ENCODE measurements at places on chromosomes 13 and 19.

- DNase-seq = no peak
Observed at GRCh38 chr19:16373989-16374388, 49.4 kb downstream of the KLF2 start.

DNA sequence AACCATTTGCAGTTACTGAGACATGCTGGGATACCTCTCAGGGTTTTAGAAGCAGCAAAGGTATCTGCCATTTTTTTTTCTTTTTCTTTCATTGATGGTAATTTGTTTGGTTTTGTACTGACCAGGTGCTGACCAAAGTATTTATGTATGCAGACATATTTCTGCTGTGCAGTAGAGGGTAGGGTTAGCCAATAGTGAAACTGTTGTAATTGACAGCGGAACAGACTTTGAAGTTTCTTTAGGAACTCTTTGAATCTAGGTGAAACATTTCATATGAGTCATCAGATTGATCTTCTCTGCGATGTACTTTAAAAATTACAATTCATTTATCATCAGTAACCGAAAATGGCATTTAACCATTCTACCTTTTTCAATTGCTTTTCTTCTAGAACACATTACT is 63.0 kb downstream of the ITGBL1 start:
- no peak for DNase-seq

DNA sequence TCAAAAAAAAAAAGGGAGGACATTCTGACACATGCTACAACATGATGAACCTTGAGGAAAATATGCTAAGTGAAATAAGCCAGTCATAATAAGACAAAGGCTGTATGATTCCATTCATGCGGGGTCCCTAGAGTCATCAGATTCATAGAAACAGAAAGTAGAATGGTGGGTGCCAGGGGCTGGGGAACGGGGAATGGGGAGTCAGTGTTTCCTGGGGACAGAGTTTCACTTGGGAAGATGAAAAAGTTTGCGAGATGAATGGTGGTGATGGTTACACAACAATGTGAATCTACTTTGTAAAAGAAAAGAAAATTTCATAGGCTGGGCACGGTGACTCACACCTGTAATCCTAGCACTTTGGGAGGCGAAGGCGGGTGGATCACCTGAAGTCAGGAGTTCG is 6.1 kb upstream of the CLEC4G start:
- no peak for DNase-seq

DNA sequence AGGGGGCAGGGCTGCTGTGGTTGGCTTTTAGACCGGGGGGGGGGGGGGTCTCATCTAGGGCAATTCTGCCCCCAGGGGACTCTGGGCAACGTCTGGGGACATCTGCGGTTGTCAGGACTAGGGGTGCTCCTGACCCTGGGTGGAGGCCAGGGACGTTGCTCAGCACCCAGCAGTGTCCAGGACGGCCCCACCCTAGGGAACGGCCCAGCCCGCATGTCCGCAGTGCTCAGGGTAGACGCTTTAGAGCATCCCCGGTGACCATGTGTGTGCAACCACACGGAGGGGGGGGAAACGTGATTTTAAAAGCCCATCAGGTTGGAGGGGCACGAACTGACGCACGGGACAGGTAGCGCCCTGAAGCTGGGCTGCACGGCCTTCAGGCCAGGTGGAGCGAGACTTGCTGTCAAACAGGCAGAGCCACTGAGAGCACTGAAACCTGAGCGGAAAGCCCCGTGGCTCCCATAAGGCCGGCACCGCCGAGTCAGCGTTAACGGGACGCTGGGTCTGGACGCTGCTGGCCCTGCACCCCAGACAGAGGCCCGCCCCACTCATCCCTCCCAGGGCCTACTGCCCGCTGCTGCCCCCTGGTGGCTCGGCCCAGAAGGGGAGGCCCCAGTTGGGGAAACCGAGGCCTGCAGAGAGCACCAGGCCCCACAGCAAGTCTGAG is 8.3 kb downstream of the CACTIN start:
- DNase-seq = peak; percentile 58

DNA sequence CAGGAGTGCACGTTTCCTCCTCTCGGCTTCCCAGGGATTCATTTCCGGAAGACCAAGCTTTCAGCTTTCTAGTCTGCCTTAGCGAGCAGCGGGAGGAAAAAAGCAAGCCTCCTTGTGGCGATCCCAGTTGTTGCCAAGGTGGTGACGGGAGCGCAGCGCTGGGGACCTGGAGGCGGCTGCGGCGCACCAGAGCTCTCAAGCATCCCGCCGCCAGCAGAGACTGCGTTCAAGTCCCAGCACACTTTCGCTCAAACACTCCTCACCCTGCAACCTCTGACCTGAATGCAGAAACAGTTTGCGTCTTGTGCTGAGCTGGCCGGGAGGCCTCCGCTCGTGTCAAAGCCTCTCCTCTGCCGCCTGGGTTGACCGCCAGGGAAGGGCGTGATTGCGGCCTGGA is 4.9 kb downstream of the GSX1 start:
- DNase-seq = peak; percentile 43

GRCh38 chr19:47573071-47574026 is at the start of gene ZNF541:
TSS of gene ZNF541 (minus strand) at chr19:47573148. CDS start at chr19:47555856, 17,292 bp downstream.
- DNase-seq = peak; percentile 30

DNA sequence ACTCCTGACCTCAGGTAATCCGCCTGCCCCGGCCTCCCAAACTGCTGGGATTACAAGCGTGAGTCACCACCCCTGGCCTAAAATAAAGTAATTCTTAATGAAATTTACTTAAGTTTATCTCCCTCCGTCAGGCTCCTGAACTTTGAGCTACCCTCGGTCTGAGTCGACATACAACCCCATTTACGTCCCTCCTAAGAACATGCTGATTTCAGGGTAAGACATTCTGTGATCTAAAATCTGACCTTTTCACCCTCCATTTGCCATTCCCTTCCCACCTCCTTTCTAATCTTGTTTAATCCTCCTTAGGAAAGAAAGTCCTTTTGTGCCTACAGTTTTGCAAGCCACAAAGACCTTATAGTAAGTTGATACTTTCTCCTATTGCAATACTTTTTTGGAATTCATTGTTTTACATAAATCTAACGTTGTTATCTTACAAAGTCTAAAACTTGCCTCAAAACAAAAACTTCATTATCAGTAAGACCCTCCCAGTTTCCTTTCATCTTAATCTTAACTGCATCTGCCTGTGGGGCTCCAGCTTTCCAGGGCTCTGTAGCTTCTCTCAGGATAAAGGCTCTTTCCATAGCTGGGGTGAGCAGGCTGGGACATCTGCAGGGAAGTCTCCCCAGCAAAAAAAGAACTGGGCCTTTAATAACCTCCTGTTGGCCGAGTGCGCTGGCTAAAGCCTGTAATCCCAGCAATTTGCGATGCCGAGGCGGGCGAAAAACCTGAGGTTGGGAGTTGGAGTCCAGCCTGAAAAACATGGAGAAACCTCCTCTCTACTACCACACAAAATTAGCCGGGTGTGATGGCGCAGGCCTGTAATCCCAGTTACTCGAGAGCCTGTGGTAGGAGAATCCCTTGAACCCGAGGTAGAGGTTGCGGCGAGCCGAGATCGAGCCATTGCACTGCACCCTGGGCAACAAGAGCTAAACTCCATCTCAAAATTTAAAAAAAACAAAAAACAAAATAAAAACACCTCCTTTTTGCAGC is 143.1 kb downstream of the ZNF737 start:
- no peak for DNase-seq

DNA sequence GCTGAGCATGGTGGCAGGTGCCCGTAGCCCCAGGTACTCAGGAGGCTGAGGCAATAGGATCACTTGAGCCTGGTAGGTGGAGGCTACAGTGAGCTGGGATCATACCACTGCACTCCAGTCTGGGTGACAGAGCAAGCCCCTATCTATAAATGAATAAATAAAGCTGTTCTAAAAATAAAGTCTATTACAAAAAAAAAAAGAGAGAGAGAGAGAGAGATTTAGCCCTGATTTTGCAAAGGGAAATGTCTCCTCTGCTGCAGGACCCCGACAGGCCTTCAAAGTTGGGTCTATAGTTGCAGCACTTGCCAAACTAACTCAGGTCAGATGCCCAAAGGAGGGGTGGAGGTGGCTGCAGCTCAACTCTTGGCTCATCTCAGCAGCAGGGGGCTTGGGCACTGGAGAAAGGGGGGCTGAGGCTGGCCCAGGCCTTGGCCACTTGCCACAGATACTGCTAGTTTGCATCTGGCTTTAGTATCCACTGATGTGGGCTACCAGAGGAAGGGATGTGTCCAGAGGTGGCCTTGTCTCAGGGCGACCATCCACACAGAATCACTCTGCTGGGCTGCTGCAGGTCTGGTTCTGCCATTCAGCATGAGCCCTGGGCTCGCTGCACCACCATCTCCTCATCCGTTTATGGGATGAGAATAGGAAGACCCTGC is 30.8 kb upstream of the AKT2 start:
- DNase-seq = no peak

DNA sequence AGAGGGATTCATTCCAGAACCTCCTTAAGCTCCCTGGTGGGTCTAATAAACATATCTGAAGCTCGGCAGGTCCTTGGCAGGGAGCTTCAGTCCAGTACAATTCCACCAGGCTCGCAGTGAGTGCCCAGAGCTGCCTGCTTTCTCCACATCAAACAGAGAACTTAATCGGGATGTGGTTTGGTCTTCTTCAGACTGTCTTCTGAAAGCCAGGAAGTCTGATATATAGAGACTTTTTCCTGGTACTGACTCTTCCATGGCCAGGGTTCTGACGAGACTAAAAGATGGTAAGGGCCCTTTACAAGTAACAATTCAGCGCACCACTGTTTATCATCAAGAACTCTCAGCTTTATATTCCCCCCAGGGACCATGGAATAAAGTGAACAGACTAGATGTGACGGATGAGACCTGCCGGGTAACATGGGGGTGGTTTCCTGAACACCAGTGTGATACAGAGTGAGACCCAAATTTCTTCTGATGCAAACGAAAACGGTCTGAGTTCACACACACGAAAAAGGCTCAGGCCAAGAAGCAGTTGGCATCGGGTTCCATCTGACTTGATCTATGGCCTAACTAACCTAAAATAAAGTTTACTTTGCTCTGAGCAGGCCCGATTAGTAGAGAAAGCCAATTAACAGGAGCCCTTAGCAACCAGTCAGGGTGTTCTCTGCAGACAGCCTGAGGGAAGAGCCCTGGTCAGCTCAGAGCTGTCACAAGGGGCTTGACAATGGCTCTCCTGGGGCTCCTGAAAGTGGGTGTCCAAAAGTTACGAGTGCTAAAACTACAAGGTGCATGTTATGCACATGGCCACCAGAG is 29.0 kb downstream of the RANBP3 start:
- DNase-seq = no peak

DNA sequence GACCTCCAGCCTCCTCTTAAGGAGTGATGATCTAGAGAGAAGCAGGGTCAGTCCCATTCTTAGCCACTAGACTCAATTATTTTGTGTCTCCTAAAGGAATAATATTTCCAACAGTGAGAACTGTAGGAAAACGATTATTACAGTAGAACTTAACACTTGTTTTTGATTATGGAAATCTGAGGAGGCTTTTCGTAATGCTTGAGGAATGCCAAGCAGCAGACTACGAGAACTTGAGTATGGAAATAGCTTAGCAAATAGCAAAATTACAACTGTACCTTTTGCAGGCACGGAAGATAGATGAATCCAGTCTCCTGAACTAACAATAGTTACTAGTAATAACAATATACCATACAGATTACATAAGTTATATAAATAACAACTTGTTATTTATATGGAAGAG is 12.2 kb downstream of the BRD4 start:
- DNase-seq = peak; percentile 87

GRCh38 chr13:46648166-46648607 is 95.2 kb downstream of the LRCH1 start:
- DNase-seq = peak; percentile 29
